ENCODE measurements at places on chromosomes 2 and 18.

DNA sequence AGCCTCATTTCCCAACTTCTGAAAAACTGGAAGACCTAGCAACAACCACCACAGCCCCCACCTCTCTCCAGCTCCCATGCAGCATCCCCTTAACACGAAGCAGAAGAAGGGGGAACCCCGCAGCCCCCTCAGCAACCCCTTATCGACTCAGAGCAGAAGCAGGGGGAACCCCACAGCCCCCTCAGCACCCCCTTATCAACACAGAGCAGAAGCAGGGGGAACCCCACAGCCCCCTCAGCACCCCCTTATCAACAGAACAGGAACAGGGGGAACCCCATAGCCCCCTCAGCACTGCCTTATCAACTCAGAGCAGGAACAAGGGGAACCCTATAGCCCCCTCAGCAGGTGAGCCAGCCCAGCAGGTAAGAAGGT lies 6.7 kb downstream of the SLC66A2 start:
- DNase-seq = no peak

- no peak for DNase-seq
Observed at GRCh38 chr18:13611601-13612195, 114.7 kb downstream of the FAM210A start.

DNA sequence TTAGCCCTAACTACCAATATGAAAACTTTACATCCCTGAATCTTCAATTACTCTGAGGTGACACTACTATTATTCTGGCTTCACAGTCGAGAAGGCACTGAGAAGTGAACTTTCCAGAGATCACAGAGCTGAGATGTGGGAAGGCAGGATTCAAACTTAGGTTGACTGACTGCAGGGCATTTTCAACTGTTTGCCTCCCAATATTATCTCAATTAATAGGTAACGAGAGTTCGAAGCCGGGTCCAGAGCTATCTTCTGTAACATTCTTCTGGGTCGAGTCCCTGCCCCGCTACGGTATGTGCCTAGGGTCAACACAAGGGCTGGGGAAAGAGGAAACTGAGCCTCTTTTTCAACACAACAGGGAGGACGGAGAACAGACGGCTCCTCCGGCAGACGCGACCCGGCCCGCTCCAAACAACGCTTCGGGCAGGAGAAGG lies 740 bp downstream of the CHMP3 start:
- DNase-seq = no peak

DNA sequence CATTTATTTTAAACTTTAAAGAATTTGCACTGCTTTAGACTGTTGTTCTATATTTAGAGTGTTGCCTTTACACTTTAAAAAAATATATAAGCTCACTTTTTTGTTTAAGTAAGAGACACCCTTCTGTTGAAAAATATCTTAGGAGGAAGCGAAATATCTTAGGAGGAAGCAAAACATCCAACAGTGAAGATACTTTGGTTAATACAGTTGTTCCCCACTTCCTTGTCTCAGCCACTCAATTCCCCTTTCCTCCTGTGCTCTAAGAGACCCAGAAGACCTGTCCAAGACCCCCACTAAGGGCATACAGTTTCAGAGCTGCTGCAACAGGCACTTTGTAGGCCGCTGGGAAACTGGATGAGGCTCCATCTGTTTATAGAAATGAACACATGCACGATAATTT lies 5.7 kb downstream of the SERPINB8 start:
- DNase-seq = no peak

DNA sequence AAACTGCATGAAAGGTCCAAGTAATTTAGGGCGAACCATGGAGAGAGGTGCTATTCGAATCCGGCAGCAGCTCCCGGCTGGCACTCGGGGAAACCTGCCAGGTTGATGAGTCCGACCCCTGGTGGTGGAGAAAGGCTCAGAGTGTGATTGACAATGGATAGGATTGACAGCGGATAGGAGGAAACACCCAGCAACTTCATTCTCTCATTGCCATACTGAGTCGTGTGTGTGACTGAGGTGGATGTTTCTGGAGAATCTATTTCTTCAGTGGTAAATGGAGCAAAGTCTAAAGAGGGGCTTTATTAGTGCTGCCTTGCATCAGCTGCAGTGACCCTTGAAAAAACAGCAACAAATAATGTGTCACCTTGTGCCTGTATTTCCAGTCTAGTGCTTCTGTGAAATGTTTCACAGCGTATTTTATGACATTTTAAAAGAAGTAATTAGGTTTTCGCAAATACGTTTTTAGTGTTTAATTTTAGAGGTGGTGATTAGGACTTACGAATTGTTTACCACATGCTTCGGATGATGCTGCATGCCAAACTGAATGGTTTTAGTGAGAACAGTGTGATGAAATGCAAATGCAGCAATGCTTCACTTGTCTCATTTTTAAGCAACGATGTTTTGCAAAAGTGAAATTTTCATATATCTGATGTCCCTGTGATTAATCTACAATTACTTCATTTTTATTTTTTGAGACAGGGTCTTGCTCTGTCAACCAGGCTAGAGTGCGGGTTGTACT lies 102.0 kb downstream of the DCDC2C start:
- peak; percentile 48 for DNase-seq

DNA sequence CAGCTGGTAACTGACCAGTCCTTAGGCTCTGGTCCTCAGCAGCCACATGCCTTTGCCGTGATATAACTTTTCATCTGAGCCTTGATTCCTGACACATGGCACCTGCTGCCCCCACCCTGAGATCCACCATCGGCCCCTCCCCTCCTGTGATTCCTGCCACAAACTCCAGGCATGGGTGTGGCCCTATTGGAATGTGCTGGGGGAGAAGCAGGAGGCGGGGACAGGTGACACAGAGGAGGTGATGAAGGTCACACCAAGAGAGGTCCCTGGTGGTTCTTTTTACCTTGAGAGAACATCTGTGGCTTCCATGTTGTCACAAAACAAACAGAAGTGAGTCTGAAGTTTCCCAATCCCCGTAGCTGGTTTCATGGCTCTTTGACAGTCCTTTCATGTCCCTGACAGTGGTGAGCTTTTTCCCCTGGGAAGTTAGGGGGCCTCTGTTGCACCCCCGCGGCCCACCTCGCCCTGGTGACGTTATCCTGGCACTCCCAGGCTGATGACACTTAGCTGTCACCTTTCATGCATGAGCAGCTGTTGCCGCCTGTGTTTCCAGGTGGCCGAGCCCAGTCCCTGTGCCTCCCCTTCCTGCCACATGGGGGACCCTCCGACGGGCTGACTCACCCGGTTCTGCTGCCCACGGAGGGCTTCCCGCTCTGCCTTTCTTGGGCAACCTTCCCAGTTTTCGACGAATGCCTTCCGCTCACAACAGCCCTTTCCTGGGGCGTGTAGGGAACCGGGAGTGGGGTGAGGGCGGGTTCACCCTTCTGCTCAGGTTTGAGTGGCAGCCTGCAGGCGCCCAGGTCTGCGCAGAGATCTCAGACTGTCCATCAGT lies 66.3 kb upstream of the GLI2 start:
- no peak for DNase-seq

DNA sequence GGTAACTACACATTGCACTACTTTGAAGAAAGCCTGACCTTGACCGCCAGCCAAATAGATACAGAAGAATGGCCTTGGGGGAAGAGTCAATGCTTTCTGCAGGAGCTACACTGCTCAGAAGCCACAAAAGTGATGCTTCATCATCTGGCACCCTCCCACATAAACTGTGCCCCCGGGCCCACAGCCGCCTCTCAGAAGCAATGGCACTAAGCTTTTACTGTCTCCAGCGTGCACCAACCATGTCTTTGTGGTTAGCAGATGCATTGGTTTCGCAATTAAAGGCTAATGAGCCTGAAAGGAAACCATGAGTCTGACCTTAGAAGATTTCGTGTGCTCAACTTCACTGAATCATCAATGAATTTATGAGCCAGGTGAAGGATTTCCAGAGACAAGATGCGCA lies 209.4 kb upstream of the TRIB2 start:
- peak; percentile 90 for DNase-seq

GRCh38 chr2:46915281-46915810 lies at the start of gene MCFD2:
Gene MCFD2 (minus strand): TSS chr2:46915806. CDS start chr2:46909171, 6,635 bp downstream.
- DNase-seq = no peak

DNA sequence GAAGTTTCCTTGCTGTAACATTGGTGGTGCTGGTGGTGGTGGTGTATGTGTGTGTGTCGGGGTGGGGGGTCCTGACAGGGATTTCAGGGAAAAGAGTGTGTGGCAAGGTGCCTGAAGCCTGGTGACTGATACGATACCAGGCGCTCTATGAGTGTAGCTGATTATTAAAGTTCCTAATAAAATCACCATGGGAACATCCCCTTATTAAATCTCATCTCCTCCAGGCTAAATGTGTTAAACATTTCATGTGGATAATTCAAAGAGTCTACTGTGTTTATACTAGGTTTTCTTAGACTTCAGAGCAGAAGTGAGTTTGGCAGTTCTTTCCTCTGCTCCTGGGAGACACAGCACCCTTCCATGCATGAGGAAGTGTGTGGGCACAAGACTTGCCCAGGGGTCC lies 82.0 kb downstream of the THNSL2 start:
- no peak for DNase-seq

DNA sequence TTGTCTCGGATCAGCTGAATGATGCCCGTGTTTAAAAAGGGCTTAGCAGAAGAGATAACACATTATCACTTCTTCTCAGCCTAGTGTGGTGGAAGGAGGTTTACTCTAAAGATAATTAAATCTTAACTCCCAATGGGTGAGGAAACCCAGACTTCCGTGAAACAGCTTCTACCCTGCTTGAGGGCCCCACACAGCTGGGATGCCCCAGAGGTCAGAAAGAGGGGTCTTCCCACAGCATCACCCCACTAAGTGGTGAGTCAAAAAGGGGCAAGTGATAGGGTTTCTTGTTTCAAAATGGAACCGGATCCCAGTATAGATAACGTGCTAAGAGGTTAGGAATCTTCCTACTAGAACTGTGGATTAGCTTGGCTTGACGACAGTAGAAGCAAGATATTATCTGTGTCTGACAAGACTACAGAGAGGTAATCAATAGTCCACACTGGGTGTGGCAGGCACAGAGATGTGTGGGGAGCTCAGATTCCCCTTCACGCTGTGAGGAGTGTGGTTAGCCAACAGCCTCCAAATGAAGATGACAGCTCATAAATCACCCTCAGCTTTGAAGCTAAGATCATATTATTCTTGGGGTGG lies 129.6 kb upstream of the COPS8 start:
- DNase-seq = no peak
